ENCODE measurements at places on chromosomes 3 and 15.

GRCh38 chr3:161221806-161222600 lies 892 bp downstream of the NMD3 start:
- no peak for DNase-seq

DNA sequence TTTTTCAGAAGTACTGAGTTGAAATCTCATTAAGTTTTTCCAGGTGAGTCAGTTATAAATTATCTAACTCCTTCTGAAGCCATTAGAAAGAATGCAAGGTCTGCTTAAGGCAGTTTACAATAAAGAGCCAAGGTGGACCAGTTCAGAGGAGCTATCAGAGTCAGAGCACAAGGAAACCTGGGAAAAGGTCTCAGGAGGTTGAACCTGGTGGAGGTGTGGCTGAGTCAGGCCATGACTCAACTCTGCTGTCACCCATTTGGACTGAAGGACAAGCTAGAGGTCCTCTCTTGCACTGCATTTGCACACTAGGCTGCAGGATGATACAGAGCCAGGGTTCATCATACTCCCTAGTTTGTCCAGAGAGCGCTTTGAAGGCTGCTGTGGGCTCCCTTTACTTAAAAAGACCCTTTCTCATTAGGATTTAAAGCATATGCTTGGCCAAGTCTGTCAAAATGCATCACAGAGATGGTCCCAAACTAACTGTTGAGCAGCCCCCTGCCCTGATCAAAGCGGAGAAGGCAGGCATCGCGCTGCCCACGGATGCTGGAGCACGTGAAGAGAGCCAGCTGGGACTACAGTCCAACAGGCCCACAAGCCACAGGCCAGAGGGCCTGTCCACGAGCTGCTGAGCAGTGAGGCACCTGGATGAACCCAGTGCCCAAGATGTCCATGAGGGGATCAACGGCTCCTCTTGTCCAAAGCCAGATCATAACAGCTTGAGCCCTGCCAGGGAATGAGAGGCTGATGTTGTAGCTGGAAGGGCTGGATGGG lies 26.0 kb upstream of the MRPS22 start:
- DNase-seq = peak; percentile 67

DNA sequence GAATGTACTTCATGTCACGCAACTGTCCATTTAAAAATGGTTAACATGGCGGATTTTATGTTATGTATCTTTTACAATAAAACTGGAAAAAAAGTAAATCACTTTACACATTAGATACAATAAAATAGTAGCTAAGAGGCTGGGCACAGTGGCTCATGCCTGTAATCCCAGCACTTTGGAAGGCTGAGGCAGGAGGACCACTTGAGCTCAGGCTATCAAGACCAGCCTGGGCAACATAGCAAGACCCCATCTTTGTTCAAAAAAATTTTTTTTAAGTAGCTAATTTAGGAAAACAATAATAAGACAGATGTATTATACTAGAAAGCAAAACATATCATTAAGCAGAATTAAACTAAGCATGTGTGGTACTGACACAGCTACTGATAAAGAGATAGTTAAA lies 11.5 kb downstream of the RNF168 start:
- no peak for DNase-seq

- no peak for DNase-seq
Observed at GRCh38 chr3:95418251-95418650, 1355.4 kb downstream of the NSUN3 start.

GRCh38 chr3:44712455-44713075 lies at the start of gene ZNF502:
Gene ZNF502, plus strand, starts transcription at chr3:44712660. Its CDS starts 7,602 bp downstream, at chr3:44720262.
- peak; percentile 76 for DNase-seq

- DNase-seq = no peak
Observed at GRCh38 chr3:154307363-154307762, 16.9 kb downstream of the DHX36 start.

GRCh38 chr15:38130740-38131498 lies 121.7 kb upstream of the SPRED1 start:
- DNase-seq = peak; percentile 15

DNA sequence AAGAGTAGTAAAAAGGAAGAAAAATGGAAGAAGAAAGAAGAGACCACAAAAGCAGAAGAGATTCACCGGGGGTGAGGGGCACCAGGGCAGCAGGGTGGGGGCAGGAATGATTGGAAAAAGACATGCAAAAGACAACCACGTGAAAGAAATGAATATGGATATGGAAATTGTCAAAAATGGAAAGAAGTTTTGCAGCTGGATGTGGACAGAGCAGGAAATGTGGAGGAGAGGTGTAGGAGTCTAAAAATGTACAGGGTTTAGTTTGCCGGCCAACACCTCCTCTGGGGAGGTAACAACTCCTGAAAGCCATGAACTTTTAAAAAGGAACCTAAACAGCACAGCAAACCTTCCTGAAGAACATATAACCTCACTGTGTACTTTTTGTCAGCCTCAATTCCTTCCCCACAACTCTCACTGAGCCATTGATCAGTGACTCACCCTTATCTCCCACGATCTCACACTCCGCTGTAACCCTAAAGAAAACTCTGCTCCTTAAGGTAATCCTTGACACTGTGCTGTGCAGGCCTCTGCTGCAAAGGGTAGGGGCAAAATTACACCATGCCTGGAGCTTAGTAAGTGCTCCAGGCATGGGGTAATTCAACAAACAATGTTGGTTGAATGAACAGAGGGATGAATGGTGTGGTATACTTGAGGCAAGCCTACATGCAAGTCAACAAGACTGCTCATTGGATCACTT lies 100.2 kb upstream of the BOC start:
- no peak for DNase-seq

DNA sequence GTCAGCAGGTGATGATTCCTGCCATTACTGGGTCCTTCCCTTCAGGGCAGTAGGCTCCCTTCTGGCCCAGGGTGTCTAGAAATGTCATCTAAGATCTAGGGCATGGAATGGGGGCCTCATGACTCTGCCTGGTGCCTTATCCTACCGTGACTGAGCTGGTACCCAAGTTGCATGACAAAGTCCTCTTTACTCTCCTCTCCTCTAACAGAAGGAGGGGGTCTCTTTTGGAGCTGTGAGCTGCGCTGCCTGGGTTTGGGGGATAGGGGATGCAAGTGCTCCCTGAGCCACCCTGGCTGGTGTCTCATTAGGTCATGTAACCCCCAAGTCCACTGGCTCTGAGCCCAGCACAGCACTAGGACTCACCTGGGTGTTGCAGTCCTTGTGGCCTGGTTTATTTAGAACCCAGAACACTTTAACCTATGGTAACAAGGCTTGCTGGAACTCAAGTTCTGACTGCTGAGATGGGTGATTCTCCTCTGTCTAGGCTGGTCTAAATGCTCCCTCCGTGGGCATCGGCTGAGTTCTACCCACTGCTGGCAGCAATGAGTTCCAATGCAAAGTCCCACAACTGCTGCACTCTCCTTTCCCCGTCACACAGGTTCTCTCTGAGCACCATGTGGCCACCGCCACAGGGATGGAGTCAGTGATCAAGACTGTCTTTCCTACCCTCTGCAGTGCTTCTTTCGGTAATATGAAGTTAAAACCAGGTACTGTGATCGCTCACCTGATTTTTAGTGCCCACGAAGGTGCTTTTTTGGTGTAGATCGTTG lies 34.0 kb downstream of the XXYLT1 start:
- DNase-seq = no peak

GRCh38 chr3:106010829-106011228 lies 142.0 kb upstream of the CBLB start:
- no peak for DNase-seq

DNA sequence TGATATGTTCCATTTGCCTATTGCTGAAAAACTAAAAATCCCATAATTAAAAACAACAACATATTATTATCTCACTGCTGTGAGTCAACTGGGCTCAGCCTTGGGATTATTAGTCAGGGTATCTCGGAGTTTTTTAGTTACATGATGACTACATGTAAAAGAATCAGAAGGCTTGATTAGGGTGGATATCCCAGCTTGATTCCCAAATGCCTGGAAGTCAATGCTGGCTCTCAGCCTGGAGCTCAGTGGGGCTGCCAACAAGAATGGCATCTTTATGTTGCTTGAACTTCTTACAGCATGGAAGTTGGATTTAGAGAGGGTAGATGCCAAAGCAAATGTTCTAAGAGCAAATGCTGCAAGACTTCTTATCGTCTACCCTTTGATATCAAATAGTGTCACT lies 278.5 kb downstream of the PLOD2 start:
- DNase-seq = no peak

DNA sequence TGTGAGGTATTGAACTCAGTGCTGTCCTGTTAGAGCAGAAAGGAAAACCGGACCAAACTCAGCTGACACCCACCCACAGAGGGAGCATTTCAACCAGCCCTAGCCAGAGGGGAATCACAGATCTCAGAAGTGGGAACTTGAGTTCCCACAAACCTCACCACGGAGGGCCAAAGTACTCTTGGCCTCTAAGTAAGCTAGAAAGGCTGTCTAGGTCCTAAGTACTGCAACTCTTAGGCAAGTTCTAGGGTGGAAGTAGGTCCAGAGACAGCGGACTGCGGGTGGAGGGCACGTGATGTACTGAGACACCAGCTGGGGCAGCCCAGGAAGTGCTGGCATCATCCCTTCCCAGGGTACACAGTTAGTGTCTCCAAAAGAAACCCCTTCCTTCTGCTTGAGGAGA lies 34.1 kb downstream of the EOMES start:
- no peak for DNase-seq

GRCh38 chr3:149968216-149968615 lies 2.5 kb downstream of the PFN2 start:
- DNase-seq = no peak

DNA sequence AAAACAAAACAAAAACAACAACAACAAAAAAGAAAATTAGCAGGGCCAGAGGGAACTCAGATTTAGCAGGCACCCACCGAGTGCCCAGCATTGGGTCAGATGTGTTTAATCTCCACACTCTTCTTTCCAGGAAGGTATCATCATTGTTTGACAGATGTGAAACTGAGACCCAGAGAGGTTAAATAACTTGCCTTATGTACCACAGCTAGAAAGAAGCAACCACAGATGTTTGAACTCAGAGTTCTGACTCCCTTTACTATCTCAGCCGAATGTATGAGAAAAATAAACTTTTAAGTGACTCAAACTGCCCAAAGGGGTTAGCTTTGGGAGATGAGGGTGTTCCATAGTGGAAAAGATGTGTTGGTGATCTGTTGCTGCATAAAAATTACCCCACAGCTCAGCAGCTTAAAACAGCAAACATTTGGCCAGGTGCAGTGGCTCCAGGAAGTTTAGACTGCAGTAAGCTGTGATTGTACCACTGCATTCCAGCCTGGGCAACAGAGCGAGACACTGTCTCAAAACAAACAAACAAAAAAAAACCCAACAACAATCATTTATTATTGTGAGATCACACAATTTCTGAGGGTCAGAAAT lies 4.5 kb upstream of the RPP25 start:
- no peak for DNase-seq

DNA sequence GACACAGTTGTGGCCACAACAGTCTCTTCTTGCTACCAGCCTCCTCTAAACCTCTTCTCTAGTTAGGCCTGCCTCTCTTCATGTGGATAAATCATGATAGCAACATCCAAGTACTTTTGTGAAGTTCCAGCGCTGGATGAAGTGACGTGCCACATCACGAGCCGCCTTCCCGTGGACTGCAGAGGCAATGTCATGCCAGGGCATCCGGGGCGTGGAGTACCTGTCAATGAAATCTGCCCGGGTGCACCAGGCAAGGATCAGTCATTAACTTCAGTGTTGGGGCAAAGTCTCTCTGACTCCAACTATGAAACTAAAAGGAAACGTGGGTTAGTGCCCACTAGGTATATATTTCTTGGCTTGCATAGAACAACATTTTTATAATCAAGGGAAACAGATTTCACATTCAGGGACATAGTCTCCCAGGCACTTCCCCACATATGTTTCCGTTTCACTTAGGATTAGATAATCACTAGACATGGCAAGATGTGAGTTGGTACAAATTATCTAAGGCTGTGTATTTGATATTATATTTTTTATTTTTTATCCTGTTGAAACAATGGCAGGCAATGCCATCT lies 133.6 kb downstream of the PLD1 start:
- no peak for DNase-seq

DNA sequence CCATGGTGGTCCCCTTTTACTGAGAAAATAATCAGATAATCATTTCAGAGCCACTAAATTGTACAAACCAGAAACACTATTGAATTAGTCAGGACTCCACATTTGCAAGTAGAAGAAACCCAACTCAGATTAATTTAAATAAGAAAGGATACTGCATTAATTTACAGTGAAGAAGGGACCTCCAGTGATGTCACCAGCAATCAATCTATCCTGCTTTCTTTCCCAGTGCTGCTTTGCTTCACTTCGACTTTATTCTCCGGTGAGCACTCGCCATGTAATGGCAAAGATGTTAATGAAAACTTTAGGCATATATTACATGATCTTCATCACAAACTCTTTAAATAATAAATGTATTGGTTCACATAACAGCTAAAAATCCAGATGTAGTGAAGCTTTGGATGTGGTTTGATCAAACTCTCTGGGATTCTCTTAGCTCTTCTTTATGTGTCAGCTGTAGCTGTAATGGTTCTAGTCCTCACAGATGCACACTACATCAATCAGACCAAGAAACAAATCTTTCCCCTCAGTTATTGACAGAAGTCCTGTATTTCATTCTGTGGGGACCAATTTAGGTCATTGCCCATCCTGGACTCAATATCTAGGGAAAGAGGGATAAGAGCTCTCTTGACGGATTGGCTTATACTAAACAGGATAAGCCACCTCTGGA lies 14.2 kb upstream of the ZBTB20 start:
- no peak for DNase-seq

DNA sequence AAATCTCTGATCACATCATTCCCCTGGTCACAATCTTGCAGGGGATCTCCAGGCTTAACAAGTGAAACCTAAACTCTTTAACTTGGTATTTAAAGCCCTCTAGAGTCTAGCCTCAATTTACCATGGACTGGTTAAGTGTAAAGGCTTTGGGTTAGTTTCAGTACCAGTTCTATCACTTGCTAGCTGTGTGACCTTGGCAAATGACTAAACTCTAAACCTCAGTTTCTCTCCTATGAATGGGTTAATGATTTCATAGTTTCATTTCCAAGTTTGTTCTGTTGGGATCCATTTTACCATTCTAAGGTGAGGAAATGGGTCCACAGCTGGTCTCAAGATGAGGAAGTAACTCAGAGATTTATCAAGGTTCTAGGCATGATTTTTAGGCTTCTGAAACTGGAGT lies 38.8 kb upstream of the TIMP4 start:
- DNase-seq = no peak

- DNase-seq = no peak
Observed at GRCh38 chr3:52372822-52373504, 56.8 kb downstream of the DNAH1 start.

DNA sequence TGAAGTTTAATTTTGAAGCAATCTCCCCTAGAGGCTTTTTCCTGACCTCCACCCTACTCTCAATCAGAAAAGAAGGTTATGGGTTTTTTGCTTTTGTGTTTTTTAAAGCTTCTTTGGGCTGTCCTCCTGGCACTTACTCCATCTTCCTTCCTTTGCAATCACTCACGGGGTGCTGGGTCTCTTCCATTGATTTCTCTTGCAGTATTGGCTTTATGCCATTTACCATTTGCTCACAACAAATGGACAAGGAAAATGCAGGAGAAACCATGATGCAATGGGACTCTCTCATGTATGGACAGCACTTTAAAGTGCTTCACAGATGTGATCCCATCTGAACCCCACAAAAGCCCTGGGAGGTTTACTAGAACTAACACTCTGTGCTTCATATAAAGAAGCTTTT lies 57.5 kb downstream of the SST start:
- no peak for DNase-seq

GRCh38 chr15:85458764-85459163 lies 78.4 kb downstream of the AKAP13 start:
- peak; percentile 41 for DNase-seq

GRCh38 chr15:100771746-100772145 lies 107.9 kb upstream of the ALDH1A3 start:
- DNase-seq = no peak

Measured in LoVo (cell line).